Heart left ventricle (tissue), 16 donors: ENCODE measurements at places on chromosomes 2 and 18. TPM values are rescaled to one million over a fixed set of nuclear protein-coding genes. Genes with fewer than 3 reads are reported as not detected.

DNA sequence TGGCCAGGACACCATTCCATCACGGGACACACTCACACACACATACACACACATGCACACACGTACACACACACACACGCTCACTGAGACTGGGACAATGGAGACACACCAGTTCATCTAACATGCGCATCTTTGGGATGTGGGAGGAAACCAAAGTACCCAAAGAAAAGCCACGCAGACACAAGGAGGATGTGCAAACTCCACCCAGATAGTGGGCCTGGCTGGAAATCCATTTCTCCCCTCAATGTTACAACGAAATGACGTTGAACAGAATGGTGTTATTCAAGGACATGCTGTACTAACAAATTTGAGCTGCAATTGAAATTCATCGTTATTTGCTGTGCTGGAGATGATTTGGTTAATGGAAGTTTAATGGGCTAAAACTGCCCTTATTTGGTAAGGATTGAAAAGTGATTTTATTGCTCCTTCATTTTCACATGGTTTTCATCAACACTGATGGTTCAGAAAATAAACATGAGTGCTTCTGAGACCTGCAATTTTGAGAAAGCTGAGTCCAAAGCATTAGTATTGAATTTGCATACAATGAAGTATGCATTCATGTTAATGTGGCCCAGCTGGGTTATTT lies 110.0 kb downstream of the KCNE4 start:
- no peak for DNase-seq

DNA sequence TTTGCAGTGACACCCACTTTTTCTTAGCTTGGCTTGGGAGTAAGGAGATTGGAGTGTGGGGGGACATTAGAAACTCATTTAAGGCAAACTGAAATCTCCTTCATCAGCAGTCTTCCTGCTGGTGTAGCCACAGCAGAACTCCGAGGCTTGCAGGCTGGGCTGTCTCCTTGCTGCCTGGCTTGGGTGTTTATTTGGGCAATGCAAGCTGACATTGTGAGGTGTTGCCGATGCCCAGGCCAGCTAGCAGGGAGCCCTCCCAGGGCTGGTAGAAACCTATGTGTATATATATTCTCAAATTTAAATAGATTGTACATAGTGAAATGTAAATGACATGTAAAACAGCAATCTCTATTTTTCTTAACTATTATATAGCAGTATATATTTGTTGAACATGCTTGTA lies 11.8 kb downstream of the GDF7 start:
- DNase-seq: no peak

DNA sequence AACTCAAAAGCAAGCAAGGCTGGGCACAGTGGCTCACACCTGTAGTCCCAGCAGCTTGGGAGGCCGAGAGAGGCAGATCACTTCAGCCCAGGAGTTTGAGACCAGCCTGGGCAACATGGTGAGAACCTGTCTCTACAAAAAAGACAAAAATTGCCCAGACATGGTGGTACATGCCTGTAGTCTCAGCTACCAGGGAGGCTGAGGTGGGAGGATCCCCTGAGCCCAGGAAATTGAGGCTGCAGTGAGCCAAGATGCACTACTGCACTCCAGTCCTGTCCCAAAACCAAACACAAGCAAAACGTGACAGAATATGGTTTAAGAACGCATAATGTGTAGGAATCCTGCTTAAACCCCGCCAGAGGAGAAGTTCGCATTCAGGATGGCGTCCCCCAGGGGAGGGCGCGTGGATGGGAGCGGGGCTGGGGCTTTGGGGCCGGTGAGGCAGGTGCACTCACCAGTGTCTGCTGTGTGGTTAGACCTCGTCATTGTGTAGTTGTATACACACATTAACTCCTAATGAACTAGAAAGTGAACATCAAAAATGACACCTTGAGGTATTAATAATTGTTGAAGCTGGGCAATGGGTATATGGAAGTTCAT lies 5.4 kb downstream of the COLEC11 start:
- no peak for DNase-seq

DNA sequence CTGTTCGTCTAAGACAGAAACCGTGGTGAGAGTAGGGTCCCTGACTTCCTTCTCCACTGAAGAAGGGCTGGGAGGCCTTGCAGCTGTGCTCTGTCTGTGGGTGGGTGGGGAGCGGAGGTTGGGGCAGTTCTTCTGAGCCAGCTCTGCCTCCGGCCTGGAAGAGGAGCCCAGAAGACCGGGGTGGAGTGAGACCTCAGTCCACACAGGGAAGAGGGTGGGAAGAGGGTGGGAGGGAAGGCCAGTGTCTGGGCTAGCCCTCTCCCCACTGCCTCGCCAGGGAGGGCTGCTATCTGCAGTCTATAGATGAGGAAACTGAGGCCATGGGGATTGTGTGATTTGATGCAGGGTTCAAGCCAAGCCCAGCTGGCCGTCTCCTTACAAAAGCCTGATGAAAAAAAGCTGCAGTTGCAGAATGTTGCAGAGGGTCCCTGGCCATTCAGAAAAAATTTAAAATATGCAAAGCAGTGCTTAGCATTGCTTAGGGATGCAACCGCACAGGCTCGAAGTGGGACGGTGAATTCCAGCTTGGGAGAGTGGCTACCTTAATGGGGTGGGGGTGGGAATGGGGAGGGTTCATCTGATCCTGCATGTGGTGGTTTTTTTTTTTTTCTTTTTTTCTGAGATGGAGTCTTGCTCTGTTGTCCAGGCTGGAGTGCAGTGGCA lies 181.6 kb upstream of the HS6ST1 start:
- no peak for DNase-seq

- DNase-seq: no peak
Observed at GRCh38 chr2:226959418-226959817, 123.6 kb downstream of the RHBDD1 start.

Gene IL1F10
- polyA plus RNA-seq: not detected

DNA sequence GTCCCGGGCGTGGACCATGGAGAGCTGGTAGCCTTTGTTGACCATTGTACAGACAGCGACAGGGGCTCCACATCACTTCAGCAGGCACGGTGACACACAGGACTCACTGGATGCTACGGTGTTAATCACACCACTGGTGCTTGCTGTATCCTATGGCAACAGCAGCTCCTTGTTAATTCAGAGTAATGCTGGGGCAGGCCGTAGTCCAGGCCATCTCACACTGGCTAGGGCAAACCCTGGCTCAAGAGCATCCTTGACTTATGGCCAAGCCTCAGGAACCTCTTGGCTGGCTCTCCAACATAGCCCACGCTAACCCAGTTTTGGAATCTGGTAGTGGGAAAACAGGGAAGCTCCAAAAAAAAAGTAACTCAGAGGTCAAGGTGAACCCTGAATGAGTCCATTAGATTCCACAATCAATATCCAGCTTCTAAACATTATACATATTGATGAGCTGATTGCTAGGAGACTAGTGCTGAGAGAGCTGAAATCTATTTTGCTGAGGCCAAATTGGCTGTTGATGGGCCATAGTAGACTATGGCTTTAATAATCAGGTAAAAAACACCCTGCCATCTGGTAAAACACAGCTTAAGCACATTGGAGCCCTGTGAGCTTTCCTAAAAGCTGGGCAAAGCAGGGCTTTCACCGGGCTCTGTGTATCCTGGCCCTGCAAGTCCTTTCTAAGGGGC lies 253.6 kb downstream of the PRKCE start:
- DNase-seq: no peak

DNA sequence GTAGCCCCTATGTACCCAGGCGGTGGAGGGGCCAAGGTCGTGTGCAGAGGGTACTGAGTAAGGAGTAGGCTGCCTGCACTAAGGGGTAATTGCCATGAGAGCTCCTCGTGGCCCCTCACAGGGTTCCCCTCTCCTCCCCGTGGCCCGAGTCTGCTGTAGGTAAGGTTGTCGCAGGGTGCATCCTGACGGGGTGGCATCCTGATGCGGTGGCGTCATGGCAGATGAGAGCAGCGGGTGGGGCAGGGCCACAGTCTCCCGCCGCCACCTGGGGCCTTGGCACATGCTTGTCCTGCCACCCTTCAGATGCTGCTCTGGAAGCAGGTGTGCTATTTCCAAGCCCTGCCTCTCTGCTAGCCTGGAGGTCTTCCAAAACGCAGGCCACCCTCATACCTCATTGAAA lies 89.7 kb downstream of the EIPR1 start:
- no peak for DNase-seq

DNA sequence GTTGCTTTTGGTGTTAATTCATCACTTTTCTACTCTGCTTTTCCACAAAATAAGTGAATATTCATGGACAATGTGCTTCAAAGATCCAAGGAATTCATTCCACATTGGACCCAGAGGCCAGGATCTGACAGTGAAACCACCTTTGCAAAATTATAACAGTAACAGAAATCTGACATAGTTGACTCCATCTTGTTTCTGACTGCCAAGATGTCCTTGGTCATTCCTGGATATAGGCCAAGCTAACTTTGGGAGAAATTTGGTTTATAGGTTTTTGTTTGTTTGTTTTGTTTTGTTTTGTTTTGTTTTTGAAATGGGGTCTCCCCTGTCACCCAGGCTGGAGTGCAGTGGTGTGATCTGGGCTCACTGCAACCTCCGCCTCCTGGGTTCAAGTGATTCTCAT lies 10.3 kb downstream of the MPPE1 start:
- no peak for DNase-seq

DNA sequence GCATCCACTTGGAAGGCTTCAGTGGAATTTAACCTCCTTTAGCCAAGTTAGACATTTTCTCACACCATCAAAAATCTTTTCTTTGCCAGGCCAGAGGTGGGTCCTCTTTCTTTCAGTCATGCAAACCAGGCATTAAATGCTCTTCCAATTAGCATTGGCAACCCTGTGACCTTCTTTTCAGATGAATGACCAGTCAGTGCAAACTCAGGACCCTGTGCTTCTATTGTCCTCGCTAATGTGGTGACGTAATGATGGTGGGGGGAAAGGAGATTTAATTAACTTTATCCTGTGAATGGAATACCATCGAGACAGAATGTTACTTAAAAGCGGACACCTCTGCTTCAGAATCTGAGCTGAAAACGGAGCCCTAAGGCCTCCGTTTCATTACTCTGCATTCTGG lies 23.2 kb upstream of the STPG4 start:
- no peak for DNase-seq

Gene POTEJ
- polyA plus RNA-seq: not detected
